NCI-H82 (cell line): ENCODE measurements at places on chromosomes 1 and 21.
A peak's percentile ranks its signal among the peaks of the same experiment; 100 is the strongest.

DNA sequence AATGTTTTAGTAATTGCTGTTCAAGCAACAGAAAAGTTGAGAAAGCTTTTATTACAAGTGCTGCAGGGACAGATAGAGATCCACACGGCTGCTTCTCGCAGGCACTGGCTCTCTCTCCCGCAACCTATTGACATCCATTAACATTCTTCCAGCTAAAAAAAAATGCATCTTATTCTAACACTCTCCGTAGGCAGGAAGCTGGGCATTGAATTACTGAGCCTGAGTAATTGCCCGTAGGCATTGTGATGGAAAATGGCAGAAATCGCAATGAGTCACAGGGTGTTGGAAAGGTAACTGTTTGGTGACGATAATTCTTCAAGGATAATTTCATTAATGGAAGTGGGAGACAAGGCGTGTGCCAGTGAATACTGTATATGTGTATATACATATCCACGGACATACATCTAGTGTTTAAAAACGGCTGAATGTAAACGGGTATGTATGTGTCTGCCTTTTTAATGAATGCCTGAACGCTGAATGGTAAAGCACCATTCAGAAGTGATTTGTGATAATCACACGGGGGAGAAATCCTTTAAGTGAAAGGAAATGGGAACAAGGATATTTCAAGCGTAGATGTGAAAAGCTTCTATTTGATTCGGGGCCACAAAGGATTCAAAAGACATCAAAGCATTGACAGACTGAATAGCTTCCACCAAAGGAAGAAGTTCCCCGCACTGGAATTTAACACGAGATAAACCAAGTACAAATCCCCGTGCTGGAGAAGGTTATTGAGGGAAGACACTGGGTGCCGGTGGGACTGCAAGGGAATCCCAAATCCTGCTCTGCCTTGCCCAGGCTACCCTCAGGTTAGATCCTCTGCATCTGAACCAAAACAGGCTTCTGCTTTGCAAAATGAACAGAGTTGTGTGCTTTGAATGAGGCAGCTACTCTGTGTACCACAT is 567.2 kb downstream of the NPHP4 start:
- DNase-seq = no peak

- DNase-seq = no peak
These were observed 1.4 kb downstream of the SH3BGRL3 start for GRCh38 chr1:26281091-26281958.

- no peak for DNase-seq
These were observed 57.7 kb upstream of the LRRC7 start for GRCh38 chr1:69510026-69510425.

DNA sequence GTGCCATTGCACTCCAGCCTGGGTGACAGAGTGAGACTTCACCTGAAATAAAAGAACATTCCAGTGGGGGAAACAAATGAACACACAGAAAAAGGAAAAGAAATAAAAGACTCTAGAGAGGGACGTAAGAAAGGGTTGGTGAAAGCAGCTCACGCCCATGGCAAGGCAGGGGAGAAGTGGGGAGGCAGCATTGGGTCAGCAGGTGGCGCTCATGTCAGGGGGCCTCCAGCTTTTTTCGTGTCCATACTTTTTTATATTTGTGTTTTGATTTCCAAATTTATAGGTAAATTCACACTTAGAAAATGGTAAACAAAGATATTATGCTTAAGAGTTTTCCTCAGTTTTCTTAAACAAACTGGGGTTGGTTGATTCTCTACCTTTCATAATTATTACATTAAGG is 45.5 kb downstream of the VPS13D start:
- peak; percentile 36 for DNase-seq

DNA sequence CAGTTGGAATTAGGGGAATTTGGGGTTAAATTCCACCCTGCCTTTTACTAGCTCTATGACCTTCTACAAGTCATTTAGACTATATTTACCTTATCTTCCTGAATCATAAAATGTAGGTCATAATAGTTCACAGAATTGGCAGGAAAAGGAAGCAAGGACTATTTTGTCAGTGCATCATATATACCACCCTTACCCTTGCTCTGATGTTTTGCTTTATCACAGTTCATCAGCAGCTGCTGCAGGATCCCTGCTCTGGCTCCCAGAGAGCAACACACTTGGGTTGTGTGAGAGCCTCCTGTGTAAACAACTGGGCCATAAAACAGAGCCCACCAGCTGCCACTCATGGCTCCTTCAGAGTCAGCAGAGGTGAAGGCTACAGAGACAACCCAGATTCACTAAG is 631.6 kb upstream of the CAMK1G start:
- peak; percentile 17 for DNase-seq
